ENCODE measurements at places on chromosomes 4 and X.
A peak's percentile ranks its signal among the peaks of the same experiment; 100 is the strongest.

DNA sequence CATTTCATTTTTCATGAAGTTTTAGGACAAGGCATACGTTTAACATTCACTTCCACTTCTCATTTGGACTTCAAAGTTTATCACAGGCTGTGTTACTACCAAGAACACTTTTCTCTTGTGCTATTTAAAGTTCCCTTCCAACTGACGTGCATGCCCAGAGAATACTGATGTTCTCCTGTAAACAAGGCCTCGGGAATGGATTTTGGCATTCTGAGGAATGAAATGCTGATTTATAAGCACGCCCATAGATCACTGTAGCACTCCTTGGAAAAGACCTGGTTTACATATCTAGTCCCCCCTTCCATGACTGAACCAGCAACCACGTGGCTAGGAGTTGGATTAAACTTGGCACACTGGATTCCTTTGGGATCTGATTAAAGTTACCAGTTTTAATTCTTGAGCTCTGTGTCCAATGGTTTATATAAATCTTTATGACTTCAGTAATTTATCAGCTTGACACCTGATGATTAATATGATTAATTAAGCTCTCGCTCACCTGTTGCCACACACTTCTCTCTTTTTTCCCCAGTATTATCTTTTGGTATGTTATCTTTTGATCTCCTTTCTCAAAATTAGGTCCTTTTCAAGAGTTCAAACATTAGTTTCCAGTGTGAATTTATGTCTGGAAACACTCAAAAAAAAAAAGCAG lies 122.4 kb upstream of the HAND2 start:
- DNase-seq: no peak

DNA sequence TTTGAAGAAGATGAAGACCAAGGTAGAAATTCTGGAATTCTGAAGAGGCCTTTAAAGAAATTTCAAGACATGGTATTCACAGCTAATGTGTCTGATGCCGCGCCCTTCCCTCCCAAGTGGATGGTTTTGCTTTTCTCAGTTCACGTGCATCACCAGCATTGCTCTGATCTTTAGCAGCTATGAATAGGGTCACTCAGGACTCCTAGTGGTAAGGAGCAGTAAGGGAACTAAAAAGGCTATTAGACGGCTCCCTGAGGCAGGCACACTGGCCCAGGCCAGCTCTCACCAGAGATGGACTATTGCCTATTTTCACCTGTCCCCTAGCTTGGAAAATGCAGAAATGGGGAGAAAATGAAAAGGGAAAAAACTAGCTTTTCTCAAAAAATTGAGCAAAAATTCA lies 447.5 kb upstream of the RASGEF1B start:
- peak; percentile 81 for DNase-seq

DNA sequence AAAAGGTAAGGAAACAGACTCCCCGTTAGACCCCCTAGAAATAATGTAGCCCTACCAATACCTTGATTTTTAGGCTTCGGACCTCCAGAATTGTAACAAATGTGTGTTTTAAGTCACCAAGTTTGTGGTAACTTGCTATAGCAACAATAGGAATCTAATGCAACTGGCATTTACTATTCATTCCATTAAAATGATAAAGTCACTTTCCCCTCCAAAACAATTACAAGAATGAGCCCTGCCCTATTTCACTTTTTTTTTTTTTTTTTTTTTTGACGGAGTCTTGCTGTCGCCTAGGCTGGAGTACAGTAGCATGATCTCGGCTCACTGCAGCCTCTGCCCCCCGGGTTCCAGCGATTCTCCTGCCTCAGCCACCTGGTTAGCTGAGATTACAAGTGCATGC lies 3.5 kb upstream of the DDX60L start:
- DNase-seq: no peak

DNA sequence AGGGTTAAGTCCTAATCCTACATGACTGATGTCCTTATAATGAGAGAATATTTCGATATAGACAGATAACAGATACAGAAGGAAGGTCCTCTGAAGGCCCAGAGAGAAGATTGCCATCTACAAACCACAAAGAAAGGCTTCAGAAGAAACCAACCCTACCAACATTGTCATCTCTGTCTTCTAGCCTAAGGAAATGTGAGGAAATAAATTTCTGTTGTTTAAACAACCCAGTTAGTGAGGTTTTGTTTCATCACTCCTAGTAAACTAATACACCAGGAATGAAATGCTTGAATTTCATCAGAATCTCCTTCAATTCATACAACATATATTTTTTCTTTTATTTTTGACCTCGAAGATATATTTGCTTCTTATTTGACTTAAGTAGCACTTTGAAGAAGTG lies 1527.8 kb downstream of the STIM2 start:
- no peak for DNase-seq

GRCh38 chr4:174538123-174538875 lies 16.0 kb upstream of the HPGD start:
- DNase-seq: no peak

DNA sequence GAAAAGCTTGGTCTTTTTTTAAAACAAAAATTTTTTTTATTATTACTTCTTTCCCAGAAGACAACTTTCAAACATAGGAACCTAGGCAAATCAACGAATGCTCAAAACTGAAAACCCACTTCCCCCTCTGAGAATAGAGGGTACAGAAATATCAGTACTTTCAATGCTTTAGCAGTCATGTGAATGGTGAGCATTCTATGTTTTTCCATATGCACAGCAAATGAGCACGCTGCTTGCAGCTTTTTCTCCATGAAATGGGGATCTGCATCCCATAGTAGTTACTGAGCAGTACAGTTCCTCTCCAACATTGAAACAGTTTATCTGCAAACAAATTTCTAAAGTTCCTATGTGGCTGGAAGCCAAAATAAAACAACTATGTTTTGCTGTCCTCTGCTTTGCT lies 108.4 kb upstream of the BMP2K start:
- no peak for DNase-seq

DNA sequence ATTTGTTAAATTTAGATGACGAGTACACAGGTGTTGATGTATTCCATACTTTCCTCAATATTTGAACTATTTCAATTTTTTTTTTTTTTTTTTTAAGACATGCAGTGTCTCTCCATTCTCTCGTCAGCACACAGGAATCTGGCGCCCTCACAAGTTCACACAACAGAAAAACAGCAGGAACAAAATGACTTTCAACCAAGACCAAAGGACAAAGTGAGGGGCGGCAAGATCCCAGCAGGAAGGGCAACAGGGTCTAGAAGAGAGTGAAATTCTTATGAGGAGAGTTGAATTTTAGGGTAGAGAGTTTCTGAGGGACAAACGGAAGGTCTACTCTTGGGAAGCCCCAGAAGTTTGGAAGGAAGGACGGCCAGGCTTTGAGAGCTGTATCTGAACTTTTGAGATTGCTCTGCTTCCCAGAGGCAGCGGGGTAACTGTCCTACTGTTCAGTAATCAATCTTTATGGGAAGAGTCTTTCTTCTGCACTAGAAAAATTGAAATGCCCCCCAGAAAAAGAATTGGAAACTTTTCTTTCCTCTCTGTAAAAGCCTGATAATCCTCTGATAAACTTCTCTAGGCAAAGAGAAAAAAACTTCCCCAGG lies 760.2 kb downstream of the RAB28 start:
- peak; percentile 83 for DNase-seq

GRCh38 chrX:133796282-133796681 lies 189.1 kb downstream of the GPC3 start:
- no peak for DNase-seq

- DNase-seq: peak; percentile 23
These were observed 115.2 kb downstream of the ENPP6 start for GRCh38 chr4:184102488-184102887.

GRCh38 chr4:160371446-160371845 lies 1268.6 kb downstream of the RAPGEF2 start:
- no peak for DNase-seq

GRCh38 chr4:48912349-48912748 lies 5.8 kb upstream of the OCIAD2 start:
- DNase-seq: no peak

DNA sequence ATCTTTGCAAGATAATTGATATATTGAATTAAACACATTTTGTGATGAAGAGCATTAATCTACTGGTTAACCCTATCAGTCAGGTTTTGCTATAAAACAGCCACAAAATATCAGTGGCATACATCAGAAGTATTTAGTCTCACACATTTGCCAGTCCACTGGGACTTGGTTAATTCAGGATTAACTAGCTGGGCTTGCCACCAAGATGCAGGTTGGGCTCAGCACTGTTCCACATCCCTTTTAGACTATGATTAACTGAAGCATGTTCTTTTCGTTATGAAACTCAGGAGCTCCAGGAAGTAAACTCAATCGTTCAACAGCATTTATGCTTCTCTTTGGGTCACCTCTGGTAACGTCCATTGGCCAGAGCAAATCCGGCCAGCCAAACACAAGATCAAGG lies 538.1 kb upstream of the HS3ST1 start:
- no peak for DNase-seq

GRCh38 chrX:55717521-55718497 lies at the start of gene RRAGB:
TSS of gene RRAGB (plus strand) at chrX:55717749. CDS start at chrX:55718328, 579 bp downstream.
- peak; percentile 97 for DNase-seq

DNA sequence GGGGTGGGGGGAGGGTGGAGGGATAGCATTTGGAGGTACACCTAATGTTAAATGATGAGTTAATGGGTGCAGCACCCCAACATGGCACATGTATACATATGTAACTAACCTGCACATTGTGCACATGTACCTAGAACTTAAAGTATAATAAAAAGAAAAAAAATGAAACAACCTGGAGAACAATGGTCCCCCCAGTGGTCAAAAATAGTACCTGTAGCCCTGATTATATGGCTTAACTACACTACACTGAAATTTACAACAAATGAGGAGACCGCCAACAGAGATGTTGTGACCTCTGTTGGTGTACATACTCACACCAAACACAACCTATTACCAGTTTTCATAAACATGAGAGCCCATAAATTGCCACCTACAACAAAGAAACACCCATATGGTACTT lies 7.3 kb upstream of the MAGEE1 start:
- DNase-seq: no peak

DNA sequence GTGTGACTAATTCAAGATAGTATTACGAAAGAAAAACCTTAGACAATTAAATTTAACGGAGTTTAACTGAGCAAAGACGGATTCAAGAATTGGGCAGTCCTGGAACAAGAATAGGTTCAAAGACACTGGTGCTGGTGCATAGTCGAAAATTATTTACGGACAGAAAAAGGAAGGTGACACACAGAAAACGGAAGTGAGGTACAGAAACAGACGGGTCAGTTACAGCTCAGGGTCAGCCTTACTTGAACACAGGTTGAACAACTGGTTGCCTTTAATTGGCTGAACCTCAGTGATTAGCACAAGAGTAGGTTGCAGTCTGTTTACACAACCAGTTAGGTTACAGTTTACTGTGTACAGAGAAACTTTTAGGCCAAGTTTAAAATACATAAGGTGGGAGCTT lies 31.5 kb downstream of the KLHL8 start:
- no peak for DNase-seq

DNA sequence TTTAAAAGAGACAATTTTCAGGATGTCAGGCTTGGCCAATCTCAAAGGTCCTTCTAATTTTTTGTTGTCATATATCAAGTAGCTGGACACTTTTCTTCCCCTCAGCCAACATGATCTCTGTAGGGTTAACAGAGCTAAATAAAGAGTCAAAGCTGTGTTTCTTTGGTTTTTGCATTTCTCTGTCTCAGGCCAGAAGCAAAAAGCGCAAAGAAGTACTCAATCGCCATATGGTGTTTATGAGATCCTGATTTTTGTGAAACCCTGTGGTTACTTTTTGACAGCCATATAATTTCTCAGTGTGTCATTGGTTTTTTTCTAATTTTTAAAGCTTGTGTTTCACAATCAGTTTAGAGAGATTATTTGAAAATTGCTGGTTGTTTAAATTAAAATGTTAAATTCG lies 111.9 kb downstream of the MAPK10 start:
- DNase-seq: no peak

DNA sequence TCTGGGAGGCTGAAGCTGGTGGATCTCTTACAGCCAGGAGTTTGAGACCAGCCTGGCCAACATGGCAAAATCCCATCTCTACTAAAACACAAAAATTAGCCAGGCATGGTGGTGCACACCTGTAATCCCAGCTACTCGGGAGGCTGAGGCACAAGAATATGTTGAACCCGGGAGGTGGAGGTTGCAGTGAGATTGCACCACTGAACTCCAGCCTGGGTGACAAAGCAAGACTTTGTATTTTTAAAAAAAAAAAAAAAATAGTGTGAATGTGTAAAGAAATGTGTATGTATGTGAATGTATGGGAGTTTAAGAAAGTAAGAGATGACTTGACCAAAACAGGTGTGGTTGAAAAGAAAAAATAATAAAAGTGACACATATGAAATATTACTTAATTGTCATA lies 167.7 kb upstream of the TEX13C start:
- no peak for DNase-seq

GRCh38 chr4:54937501-54937900 lies 187.9 kb downstream of the KDR start:
- no peak for DNase-seq

GRCh38 chr4:169128902-169129301 lies 118.8 kb upstream of the CBR4 start:
- DNase-seq: peak; percentile 35

GRCh38 chr4:151721466-151721865 lies 39.3 kb downstream of the GATB start:
- no peak for DNase-seq

- DNase-seq: no peak
These were observed 448 bp upstream of the TBC1D8B start for GRCh38 chrX:106802063-106802387.

- no peak for DNase-seq
These were observed 324.1 kb upstream of the DIPK2B start for GRCh38 chrX:45524805-45525204.

GRCh38 chr4:139963708-139964107 lies 190.3 kb downstream of the MAML3 start:
- DNase-seq: no peak

GRCh38 chrX:23478561-23478960 lies 143.9 kb downstream of the PTCHD1 start:
- no peak for DNase-seq

- DNase-seq: peak; percentile 77
These were observed 1.0 kb downstream of the RASGEF1B start for GRCh38 chr4:81470456-81471297.

- DNase-seq: no peak
These were observed 7.8 kb upstream of the ZNF718 start for GRCh38 chr4:116499-116898.
